ENCODE measurements at places on chromosomes 7 and 10.

GRCh38 chr7:124366118-124366517 lies 333.3 kb upstream of the TMEM229A start:
- DNase-seq: no peak

GRCh38 chr7:20858951-20859350 lies 72.3 kb upstream of the SP8 start:
- no peak for DNase-seq

DNA sequence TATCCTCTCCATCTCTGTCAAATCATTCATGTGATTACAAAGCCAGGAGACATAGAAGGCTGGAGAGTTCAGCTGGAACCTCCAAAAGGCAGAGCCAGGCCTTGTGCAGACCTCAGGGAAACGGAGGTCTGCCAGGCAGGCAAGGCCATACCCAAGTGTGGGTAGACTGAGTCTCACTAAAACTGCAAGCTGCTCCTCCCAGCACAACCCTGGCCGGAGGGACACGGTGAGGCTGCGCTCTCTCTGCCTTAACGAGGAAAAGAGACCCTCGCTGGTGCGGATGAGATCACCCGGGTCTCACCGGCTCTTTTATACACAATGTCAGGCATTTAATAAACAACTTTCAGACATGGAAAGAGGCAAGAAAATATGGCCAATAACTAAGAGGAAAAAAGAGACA lies 66.1 kb upstream of the INPP5A start:
- DNase-seq: no peak

DNA sequence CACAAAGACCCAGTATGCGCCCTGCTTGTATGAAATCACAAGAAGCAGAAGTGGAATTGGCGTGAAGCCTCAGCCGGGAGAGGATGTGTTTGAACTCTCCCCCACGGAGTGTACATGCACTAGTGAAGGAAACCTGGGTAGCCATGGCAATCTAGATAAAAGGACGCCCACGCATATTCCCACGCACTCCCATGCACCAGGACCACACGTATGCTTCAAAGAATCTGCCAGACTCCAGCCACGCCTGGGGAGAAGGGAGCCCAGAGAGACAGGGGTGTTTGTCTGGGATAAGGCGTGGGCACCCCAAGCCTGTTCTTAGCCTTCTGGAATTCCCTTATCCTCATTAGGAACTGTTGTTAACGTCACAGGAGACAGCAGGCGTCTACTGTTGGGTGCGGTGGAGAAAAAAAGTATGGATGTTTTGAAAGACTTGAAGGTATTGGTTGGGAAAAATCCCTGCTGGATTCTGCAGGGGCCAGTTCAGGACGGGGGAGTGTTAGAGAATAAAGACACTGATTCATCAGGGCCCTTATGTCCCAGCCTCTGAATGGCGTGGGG lies 28.9 kb upstream of the ECHDC3 start:
- DNase-seq: no peak

GRCh38 chr10:16901106-16901505 lies 83.9 kb upstream of the RSU1 start:
- DNase-seq: no peak

DNA sequence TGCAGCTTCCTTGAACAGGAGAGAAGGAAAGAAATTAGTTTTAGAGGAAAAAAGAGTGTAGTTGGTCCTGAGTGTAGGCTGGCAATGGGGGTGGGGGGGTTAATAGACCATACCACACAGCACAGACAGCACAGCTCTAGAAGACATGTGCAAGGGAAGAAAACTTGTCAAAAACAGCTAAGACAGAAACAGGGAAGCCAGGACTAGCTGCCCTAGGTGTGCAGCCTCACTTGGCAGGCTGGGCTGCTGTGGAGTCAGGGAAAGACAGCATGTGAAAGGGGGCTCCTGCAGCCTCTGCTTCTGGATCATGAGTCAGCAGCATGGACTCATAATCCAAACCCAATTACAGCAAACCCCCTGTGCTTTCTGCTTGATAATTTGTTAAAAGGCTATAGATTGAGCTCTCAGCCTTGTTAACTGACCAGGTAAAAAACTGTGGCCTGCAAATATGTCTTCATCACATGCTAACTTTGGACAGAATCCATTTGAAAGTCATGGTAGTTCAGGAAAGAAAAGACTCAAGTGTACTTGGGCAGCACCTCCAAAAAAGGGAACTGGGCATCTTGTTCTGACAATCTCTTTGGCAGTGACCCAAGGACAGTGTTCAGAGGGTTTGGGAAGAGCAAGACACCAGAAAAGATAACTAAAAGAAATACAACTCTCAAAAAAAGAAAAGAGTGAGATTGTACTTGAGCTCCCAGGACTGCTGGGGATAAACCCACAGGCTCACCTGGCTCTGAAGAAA lies 142.2 kb upstream of the VWC2 start:
- no peak for DNase-seq

- no peak for DNase-seq
Observed at GRCh38 chr10:3025026-3025683, 42.2 kb upstream of the PFKP start.

Measured in stromal cell of bone marrow (primary cell).